Effector memory CD8-positive, alpha-beta T cell (primary cell): ENCODE measurements at places on chromosomes 1 and 21.

- no peak for DNase-seq
Observed at GRCh38 chr1:95685081-95685480, 451.1 kb downstream of the RWDD3 start.

- DNase-seq = no peak
Observed at GRCh38 chr1:17024721-17025120, 13.0 kb upstream of the ATP13A2 start.

GRCh38 chr1:78840453-78841271 lies 165.9 kb downstream of the ADGRL4 start:
- no peak for DNase-seq

DNA sequence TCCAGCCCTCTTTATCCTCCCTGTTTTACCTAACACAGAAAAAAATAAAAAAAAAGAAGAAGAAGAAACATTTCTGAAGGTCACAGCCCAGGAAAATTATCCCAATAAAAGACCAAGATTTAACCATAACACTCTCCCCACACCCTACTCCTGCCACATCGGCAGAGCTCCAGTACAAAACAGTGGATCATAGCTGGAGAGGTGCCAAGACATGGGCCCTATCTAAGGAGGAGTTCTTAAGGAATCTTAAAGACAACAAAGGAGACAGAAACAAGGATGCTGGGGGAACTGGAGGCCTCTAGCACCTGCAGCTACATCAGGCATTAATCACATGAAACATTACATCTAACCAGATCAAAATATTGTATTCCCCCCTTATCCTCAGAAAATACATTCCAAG lies 432.8 kb downstream of the MATN1 start:
- DNase-seq = no peak

DNA sequence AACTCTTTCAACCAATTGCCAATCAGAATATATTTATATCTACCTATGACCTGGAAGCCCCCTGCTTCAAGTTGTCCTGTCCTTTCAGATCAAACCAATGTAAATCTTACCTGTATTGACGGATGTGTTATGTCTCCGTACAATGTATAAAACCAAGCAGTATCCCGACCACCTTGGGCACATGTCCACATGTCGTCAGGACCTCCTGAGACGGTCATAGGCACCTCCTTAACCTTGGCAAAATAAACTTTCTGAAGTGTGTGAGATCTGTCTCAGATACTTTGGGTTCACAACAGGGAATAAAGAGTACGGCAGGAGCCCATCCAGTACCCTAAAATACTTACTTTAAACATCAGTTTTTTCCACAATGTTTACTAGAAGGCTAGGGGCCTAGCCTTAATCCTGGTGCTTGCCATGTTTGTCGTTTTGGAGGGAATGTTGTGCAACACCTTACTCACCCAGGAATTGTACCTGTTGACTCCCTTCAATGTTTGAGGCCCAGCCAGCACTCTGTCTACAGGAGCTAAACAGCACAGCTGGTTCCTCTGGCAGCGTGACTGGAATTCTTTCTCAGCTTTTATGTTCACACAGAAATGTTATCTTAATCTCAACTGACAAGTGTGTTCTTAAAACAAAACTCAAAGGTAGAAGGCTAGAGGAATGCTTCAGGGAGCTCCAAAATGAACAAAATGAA lies 90.8 kb upstream of the USP25 start:
- DNase-seq = no peak

DNA sequence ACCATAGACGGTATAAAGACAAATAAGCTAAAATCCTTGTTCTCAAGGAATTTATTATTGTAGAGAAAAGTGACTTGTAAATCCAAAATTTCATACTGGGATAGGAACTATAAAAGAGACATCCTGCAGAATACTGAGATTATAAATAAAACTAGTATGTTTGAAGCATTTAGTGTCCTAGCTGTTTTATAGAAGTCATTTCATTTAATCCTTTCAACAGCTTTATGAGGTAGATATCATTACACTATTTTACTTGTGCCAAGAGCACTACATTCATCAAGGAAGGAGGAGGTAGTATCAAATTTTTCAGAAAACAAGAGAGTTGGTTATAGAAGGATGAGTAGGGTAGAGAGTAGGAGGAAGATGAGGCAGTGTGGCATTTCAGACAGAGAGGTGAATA lies 119.6 kb downstream of the ATF6 start:
- no peak for DNase-seq

GRCh38 chr1:112501810-112502641 lies 6.7 kb upstream of the WNT2B start:
- DNase-seq = peak; percentile 50

- DNase-seq = no peak
Observed at GRCh38 chr1:170714163-170714562, 50.2 kb downstream of the PRRX1 start.

GRCh38 chr1:69551476-69552324 lies 16.0 kb upstream of the LRRC7 start:
- no peak for DNase-seq

GRCh38 chr1:247274605-247275256 lies 18.9 kb downstream of the VN1R5 start:
- DNase-seq = no peak

GRCh38 chr1:229221106-229222019 lies 49.5 kb upstream of the RAB4A start:
- DNase-seq = no peak

DNA sequence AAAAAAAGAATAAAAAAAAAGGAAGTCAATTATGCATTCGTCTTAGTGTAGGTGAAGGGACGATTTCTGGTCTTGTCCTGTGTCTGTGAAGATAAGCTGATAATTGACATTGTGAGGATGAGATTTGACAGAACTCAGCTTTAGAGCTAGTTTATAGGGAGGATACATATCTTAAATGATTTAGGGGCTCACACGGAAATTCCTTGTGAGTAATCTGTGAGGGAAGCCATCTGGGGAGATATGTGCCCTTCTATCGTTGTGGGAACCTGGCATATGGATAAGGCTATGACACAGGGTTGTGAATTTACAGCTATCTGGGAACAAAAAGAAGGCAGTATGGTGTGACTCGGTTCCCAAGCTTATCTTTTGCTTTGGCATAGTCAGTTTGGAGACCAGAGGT lies 71.1 kb downstream of the RABGAP1L start:
- DNase-seq = no peak

DNA sequence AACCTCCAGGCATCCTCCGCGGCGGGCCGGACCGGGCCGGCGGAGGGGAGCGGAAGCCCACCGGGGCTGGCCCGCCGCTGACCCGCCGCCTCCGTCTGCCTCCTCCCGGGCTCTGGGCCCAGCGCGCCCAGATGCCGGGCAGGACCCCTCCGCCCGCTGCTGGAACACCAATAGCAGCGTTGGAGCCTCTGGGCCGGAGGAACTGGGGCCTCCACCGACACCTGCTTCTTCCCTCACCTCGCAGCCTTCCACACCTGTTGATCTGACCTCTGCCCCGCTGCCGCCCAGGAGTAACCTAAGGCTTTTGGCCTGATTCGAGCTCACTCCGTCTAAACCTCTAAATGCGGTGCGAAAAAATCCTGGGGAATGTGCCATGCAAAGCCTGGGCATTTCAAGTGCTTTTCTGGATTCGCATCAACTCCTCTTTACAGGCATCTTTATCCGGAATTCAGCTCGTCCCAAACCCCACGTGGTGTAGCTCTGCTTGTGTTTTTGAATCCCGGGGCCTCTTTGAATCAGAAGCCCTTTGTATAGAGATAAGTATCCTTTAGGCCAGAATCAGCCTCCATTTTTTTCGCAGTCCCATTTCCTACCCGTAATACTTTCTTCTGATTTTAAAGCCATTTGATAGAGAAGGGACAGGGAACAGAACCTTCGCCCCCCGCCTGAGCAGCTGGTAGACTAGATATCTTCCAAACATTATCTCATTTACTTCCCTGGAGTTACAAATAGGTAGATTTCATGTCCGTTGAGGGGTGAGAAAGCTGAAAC lies 680 bp upstream of the CNN3 start:
- DNase-seq = no peak

DNA sequence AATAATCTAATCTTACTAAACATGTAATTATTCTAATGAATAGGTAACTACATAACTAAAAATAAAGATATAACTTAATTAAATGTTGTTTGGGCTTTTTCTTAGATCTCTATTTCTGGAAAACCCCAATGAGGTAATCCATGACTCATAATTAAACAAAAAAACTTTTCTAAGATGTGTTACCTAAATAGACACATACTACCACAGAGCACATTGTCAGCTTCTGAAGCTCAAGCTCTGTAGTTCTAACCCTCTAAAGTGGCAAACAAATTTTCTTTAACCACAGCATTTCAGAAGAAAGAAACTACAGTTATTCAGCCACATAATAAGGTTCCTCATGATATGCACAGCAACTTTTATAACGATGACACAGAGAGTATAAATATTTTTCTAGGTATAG lies 4.2 kb downstream of the OR6K3 start:
- DNase-seq = no peak

DNA sequence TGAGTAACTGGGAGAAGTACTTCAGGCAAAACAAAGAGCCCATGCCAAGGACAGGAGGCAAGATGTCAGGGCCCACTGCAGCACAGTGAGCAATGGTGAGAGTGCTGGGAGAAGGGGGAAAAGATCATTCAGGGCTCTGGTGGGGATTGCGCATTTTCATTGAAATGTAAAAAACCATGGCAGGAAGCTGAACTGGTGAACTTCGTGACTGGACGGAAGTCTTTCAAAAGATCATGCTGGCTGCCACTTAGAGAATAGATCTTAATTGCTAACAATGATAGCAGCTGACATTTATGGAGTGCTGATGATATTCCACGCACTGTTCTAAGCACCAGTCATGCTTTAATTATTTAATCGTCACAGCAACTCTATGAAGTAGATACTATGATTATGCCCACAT lies 107.0 kb downstream of the TGFBR3 start:
- no peak for DNase-seq

GRCh38 chr1:109712321-109712864 lies 342 bp downstream of the GSTM5 start:
- no peak for DNase-seq

- DNase-seq = no peak
Observed at GRCh38 chr1:7418442-7419080, 352.5 kb upstream of the VAMP3 start.

GRCh38 chr1:50266509-50266908 lies 156.7 kb downstream of the DMRTA2 start:
- DNase-seq = no peak

GRCh38 chr1:55402671-55403464 lies 187.7 kb upstream of the USP24 start:
- no peak for DNase-seq

- no peak for DNase-seq
Observed at GRCh38 chr1:221227872-221228337, 348.7 kb downstream of the HLX start.

DNA sequence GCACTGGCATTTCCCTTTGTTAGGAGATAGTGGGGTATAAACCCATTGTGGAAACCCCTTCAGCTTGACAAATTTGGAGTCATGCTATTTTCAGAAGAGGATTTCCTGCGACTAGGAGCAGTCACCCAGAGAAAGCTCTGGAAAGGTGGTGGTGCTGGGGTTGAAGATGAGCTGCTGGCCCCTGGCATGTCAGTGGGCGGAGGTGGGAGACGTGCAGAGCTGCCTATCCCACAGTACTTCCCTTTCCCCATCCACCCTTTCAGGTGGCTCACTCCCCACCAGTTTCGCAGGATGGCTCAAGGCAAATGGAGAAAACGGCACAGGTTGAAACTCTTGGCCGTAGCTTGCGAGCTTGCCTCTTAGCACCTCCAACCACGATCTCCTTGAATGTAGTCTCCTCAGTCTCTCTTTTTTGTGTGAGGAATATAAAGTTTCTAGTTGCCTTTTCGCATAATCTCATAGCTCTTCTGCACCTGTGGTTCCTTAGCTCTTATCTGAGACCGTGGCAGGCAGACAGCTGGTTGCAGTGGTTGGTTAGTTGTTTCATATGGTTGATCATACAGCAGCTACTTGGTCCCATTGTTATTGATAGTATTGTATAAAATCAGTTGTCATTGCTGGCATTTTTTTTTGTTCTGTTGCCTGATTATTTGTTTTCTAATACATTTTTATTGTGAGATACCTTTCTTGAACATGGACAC lies 48.2 kb downstream of the ADARB1 start:
- no peak for DNase-seq

DNA sequence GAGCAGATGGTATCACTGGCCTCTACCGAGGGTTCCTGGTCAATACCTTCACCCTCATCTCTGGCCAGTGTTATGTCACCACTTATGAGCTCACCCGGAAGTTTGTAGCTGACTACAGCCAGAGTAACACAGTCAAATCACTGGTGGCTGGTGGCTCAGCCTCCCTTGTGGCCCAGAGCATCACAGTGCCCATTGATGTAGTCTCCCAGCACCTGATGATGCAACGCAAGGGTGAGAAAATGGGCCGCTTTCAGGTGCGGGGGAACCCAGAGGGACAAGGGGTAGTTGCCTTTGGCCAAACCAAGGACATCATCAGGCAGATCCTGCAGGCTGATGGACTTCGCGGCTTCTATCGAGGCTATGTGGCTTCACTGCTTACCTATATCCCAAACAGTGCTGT lies 6.1 kb downstream of the SLC25A44 start:
- no peak for DNase-seq

DNA sequence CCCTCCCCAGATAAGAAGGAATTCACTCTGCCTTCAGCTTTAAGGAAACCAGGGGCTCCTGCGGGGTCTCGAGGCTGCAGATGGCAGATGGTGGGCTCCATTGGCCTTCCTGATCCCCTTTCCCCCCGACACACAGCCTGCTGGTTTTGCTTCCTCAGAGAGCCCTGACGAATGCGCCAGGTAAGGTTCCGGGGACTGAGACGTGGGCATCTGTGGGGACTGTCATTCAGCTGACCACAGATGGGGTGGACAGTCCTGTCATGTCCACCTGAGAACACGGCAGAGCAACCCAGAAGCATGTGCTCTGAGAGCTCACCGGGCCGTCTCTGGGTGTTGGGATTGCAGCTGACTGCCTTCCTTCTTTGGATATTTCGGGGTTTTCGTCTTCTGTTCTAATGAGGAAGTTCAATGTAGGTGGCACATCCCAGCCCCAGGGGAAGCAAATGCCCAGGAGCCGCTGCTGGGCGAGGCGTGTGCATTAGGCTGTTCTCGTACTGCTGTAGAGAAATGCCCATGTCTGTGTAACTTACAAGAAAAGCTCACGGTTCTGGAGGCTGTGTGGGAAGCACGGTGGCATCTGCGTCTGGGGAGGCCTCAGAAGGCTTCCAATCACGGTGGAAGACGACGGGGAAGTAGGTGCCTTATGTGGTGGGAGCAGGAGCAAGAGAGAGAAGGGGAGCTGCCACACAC lies 22.6 kb upstream of the TTC34 start:
- no peak for DNase-seq

DNA sequence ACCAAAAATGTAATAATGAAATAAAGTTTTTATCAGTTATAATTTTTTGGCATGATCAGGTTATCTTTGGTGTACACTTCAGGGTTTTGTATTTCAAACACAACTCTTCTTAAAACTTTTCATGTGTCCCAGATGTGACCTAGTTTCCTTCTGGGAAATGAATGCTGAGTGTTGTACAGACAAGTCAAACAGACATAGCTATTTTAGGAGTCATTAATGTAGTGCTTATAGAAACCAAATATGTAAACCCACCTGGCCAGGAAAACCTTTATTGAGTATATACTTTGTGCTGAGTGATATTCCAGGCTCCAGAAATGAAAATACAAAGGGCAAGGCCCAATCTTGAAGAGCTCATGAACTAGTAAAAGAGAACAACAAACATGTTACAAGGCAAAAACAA lies 25.9 kb upstream of the HOOK1 start:
- no peak for DNase-seq

GRCh38 chr1:202144402-202145067 lies at the start of gene ARL8A:
ARL8A (minus strand) TSS chr1:202144737; CDS start chr1:202144572, 165 bp downstream.
- peak; percentile 53 for DNase-seq

- no peak for DNase-seq
Observed at GRCh38 chr1:164511001-164511705, 47.8 kb upstream of the PBX1 start.

- no peak for DNase-seq
Observed at GRCh38 chr1:26096471-26096870, 15.2 kb upstream of the PDIK1L start.
